Activated T-helper 1 cell treated with anti-CD3 and anti-CD28 coated beads, Interleukin-2, amount 50 U/mL, for 16 hours (primary cell): ENCODE measurements at places on chromosomes 2 and 18.

DNA sequence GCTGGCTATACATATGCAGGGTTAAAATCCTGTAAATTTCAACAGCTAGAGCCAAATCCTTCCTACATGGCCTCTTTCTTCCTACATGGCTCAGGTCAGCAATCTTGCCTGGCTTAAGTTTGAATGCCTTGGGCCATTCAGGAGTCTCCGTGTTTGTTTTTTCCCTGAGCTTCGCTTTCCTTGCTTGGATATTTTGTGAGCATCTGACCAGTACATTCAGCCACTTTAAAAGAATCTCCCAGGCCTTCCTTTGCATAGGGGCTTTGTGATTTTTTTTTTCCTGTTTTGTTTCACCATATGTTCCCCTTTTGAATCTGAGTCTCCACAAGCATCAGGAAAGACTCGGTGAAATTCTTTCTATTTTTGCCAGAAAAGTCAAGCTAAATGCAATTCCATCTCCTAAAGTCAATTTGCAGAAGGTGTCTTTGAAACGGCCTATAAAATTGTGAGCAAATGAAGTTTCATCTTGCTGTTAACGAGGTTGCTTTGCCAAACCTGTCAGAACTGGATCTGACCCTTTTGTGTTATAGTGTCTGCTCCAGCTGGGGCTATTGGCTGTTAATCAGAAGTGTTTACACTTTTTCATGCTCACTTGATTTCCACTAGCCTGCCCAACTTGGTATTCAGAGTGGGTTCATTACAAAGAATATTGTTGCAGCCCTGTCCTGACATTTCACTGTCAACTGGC lies 256.9 kb downstream of the DCC start:
- DNase-seq, result no peak

GRCh38 chr2:134401789-134402188 lies 147.9 kb downstream of the MGAT5 start:
- no peak for DNase-seq

GRCh38 chr2:100616841-100617390 lies 54.1 kb downstream of the PDCL3 start:
- DNase-seq, result no peak

- DNase-seq, result no peak
These were observed 391.8 kb upstream of the CRIM1 start for GRCh38 chr2:35963824-35964223.

DNA sequence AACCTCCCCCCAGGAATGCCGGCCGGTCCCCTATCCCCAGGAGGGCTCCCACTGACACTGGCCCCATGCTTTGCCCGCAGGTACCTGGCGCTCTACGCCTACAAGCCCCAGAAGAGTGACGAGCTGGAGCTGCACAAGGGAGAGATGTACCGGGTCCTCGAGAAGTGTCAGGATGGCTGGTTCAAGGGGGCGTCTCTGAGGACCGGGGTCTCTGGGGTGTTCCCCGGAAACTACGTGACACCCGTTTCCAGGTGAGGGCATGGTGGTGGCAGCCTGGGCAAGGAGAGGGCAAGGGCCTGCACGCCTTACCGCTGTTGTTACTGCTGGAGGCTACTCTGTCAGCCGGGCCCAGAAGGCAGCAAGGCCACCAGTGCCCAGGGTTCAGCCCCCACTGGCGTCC lies 181.3 kb downstream of the SEPTIN10 start:
- DNase-seq, result no peak

- DNase-seq, result no peak
These were observed 12.4 kb upstream of the RPL37A start for GRCh38 chr2:216486271-216486670.

DNA sequence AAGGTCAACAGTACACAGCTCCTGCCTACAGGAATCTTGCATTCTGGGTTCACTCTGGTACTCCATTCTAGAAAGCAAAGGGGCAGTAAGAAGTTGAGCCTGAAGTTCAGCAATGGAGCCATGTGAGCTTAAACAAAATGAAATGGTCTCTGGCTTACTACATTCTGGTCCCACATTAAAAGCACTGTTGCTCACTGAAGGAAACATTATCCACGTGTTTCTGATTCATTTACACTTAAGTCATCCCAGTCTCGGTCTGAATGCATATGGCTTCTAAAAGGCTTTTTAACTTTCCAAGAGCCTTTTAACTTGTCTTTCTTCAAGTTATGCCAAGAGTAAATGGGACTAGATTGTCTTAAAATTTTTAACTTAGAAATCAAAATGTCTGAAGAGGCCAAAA lies 177.8 kb downstream of the LNPK start:
- DNase-seq, result no peak

GRCh38 chr2:200445284-200445683 lies 64.6 kb downstream of the KCTD18 start:
- DNase-seq, result no peak

- no peak for DNase-seq
These were observed 35.2 kb downstream of the SLC40A1 start for GRCh38 chr2:189545418-189545817.
